ENCODE measurements at places on chromosomes 5 and 9.

GRCh38 chr9:86546712-86547111 lies 192.5 kb upstream of the TUT7 start:
- no peak for DNase-seq

DNA sequence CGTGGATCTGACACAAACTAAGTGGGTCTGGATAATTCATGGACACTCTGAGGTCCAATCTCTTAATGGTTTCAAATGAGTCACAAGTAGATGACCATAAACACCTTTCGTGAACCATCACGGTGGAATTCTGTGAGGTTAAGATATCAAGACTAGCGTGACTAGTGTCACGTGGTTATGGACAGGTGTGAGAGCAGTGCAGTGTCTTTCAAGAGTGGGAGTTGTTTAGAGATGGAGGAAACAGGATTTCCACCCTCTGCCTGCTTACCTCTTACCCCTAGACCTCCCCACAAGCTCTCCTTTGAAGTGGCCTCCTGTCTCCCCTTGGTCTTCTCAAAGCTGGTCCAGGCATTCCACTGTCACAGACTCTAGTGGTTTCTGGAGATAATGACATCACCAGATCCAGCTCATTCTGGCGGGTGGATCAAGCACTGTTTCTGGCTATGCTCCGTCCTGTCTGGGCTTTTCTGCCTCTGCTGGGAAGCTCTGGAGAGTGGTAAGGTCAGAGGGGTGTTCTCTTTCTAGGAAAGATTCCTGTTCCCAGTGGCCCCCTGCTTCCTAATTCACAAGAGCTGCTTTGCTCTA lies 20.0 kb upstream of the ZNF782 start:
- DNase-seq, result no peak

GRCh38 chr5:59917121-59917520 lies 23.6 kb upstream of the PDE4D start:
- no peak for DNase-seq

GRCh38 chr5:75656311-75657003 lies 45.2 kb downstream of the ANKDD1B start:
- no peak for DNase-seq

DNA sequence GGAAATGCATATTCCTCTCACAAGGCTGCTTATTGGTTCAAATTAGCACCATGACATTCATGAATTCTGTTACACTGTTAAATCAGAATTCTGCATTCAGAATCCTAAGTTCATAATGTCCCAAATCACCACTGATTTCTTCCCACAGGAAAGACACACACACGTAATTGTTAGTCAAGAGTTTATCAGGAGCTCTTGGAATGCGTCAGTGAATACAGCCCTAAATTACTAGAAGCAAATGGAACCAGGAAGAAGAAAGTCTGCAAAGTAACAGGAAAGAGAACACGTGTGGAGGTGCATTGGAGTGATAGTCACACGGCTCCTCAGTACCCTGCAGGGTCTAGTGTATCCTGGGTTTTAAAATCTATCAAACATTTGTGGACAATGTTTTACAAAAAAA lies 110.2 kb downstream of the ANXA2R start:
- DNase-seq, result no peak
